Thoracic aorta (tissue), 2 donors: ENCODE measurements at places on chromosomes 5 and 9.

GRCh38 chr5:1089146-1089545 lies 22.7 kb downstream of the SLC12A7 start:
- no peak overlapping the region for H3K27ac ChIP-seq
- H3K27me3 ChIP-seq: no peaks in the 10 kb centered on the region
- H3K36me3 ChIP-seq: peaks cover 9% of the 10 kb centered on the region
- no peak for DNase-seq

DNA sequence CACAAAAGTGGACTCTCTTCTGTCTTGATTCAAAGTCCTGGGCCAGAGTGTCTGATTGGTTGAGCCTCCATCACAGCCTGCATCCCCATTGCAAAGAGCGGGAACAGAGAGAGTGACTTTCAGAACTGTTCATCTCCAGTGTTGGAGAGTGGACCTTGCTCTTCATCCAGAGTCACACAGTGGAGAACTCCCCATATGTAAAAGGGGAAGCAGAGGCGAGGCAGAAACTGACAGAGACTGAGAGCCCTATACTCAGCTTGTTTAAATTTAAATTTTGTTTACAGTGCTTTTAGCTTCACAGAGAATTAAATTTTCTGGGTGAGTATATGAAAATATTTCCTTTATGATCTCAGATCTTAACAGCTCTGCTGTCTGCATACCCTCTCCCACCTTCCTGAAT lies 70.0 kb upstream of the SSBP2 start:
- no peak overlapping the region for H3K27ac ChIP-seq
- no peak overlapping the region for H3K4me3 ChIP-seq
- no peaks in the 10 kb centered on the region for H3K36me3 ChIP-seq
- no peaks in the 10 kb centered on the region for H3K27me3 ChIP-seq
- DNase-seq: no peak
- H3K4me1 ChIP-seq: peaks cover 3% of the 10 kb centered on the region

- H3K4me3 ChIP-seq: no peak overlapping the region
- no peak overlapping the region for H3K27ac ChIP-seq
- no peak for DNase-seq
- H3K4me1 ChIP-seq: peaks cover 17% of the 10 kb centered on the region
- no peaks in the 10 kb centered on the region for H3K36me3 ChIP-seq
Measured at GRCh38 chr9:19188771-19189170, 41.7 kb upstream of the DENND4C start.

DNA sequence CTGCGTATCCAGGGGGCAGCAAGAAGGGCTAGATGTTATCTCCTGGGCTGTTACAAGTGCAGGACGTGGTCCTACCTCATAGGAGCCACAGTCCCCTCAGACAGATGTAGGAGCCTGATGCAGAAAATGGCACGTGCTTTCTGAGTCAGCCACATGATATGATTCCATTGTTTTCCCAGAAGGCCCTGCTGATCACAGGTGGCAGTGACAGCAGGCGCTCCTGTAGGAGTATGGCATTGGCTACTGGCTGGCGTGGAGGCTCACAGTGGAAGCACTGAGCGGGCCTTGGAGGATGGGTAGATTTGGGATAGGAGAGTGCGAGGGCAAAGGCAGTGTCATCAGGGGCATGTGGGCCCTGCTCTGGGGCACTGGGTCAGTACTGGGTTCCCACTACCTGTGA lies 21.9 kb downstream of the USP20 start:
- H3K27me3 ChIP-seq: no peaks in the 10 kb centered on the region
- H3K4me1 ChIP-seq: peaks cover 13% of the 10 kb centered on the region
- no peak for DNase-seq
- no peak overlapping the region for H3K4me3 ChIP-seq
- H3K27ac ChIP-seq: peak overlapping the region; percentile 75
- H3K36me3 ChIP-seq: peaks cover 40% of the 10 kb centered on the region

DNA sequence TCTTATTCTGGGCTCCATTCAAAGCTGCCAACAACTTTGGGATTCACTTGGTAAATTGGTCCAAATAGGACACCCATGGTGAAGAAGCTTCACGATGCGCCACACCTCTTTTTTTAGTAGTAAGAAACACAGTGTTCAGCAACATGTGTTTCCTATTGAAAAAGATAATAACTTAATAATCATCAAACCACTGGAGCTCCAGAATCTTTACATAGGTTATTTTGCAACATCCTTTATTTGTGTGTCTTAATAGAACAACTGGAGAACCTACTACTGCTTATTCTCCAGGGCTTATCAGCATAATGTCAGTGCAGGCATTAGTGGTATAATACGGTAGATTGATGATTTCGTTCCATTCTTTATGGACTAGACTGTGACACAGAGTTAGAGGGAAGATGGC lies 63.3 kb upstream of the DAPK1 start:
- DNase-seq: no peak
- no peaks in the 10 kb centered on the region for H3K27me3 ChIP-seq
- no peaks in the 10 kb centered on the region for H3K4me1 ChIP-seq
- H3K27ac ChIP-seq: no peak overlapping the region
- H3K36me3 ChIP-seq: no peaks in the 10 kb centered on the region

GRCh38 chr9:124260769-124261603 lies 3.2 kb downstream of the NEK6 start:
- DNase-seq: no peak
- H3K36me3 ChIP-seq: no peaks in the 10 kb centered on the region
- H3K27ac ChIP-seq: peak overlapping the region; percentile 98
- H3K4me3 ChIP-seq: peak overlapping the region; percentile 60
- H3K4me1 ChIP-seq: peaks cover 51% of the 10 kb centered on the region

GRCh38 chr5:7392693-7393024 lies 3.3 kb upstream of the ADCY2 start:
- H3K4me3 ChIP-seq: no peak overlapping the region
- DNase-seq: no peak
- H3K27me3 ChIP-seq: no peaks in the 10 kb centered on the region
- H3K4me1 ChIP-seq: no peaks in the 10 kb centered on the region

GRCh38 chr9:81874931-81875330 lies 53.3 kb upstream of the SPATA31D4 start:
- H3K4me3 ChIP-seq: no peak overlapping the region
- H3K27me3 ChIP-seq: no peaks in the 10 kb centered on the region
- H3K36me3 ChIP-seq: no peaks in the 10 kb centered on the region
- H3K4me1 ChIP-seq: no peaks in the 10 kb centered on the region
- no peak overlapping the region for H3K27ac ChIP-seq

DNA sequence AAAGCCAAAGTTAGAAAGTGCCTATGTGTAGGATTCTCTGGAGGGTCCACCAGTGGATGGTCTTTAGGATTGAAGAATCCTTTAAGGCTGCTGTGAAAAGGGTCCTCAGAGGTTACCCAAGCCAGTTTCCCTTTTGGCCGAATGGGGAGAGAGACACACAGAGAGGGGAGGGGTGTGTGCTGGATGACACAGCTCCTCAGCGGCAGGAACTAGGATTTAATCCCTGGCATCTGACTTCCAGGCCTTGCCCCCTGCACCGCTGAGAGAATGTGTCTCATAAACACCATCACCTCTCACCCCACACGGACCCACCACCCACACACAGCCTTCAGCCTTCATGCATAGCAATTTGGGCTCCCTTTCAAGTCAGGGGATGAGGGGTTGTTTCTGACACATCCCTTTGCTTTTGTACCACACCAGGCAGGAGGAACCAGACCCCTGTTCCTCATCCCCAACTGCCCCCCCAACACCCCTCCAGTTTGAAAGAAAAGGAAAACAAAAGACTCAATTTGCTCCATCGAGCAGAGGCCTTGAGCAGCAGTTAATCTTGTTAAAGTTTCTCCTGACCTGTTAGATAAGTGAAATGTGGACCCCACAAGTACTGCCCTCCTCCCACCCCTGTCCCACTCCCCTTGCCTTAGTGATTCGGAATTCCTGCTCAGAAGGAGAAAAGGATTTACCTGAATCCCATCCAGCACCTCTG lies 4.0 kb downstream of the PAPPA start:
- no peak for DNase-seq
- no peaks in the 10 kb centered on the region for H3K4me1 ChIP-seq
- H3K27ac ChIP-seq: peak overlapping the region; percentile 84
- no peaks in the 10 kb centered on the region for H3K36me3 ChIP-seq
- H3K27me3 ChIP-seq: no peaks in the 10 kb centered on the region
- peak overlapping the region; percentile 81 for H3K4me3 ChIP-seq

GRCh38 chr5:109656829-109657228 lies 32.9 kb upstream of the MAN2A1 start:
- peaks cover 32% of the 10 kb centered on the region for H3K4me1 ChIP-seq
- H3K36me3 ChIP-seq: no peaks in the 10 kb centered on the region
- DNase-seq: peak; percentile 51
- H3K4me3 ChIP-seq: no peak overlapping the region

- DNase-seq: no peak
- peaks cover 20% of the 10 kb centered on the region for H3K36me3 ChIP-seq
- no peaks in the 10 kb centered on the region for H3K4me1 ChIP-seq
- H3K4me3 ChIP-seq: no peak overlapping the region
- no peaks in the 10 kb centered on the region for H3K27me3 ChIP-seq
- no peak overlapping the region for H3K27ac ChIP-seq
Measured at GRCh38 chr5:66164044-66164790, 20.1 kb downstream of the SREK1 start.

GRCh38 chr5:135319928-135320606 lies 79.0 kb downstream of the MACROH2A1 start:
- no peak overlapping the region for H3K27ac ChIP-seq
- no peaks in the 10 kb centered on the region for H3K36me3 ChIP-seq
- no peak overlapping the region for H3K4me3 ChIP-seq
- H3K4me1 ChIP-seq: no peaks in the 10 kb centered on the region
- no peaks in the 10 kb centered on the region for H3K27me3 ChIP-seq
- DNase-seq: no peak

GRCh38 chr9:27280860-27281259 lies 16.1 kb downstream of the EQTN start:
- H3K27ac ChIP-seq: no peak overlapping the region
- no peaks in the 10 kb centered on the region for H3K4me1 ChIP-seq
- no peaks in the 10 kb centered on the region for H3K36me3 ChIP-seq
- DNase-seq: no peak
- H3K27me3 ChIP-seq: no peaks in the 10 kb centered on the region

DNA sequence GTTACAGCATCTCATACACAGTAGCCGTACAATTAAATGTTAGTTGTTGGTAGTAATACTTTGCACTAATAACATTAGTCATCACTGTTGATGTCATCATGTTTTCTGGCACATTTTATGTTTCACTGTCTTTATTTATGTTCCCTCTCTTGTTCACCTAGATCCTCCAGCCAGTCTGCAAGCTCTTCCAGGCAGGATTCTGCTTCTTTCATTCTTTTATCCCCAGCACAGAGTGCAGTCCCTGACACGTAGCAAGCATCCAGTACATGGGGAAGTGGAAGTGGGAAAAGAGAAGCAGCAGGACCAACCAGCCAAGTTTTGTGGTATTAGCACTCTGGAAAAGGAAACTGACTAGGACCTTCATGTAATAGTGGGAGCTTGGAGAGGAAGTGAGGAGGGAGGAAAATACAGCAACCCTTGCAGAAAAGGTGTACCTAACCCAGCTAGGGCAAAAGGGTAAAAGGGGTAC lies 89.7 kb upstream of the SLC44A1 start:
- no peaks in the 10 kb centered on the region for H3K27me3 ChIP-seq
- no peaks in the 10 kb centered on the region for H3K36me3 ChIP-seq
- H3K27ac ChIP-seq: no peak overlapping the region
- H3K4me3 ChIP-seq: no peak overlapping the region

DNA sequence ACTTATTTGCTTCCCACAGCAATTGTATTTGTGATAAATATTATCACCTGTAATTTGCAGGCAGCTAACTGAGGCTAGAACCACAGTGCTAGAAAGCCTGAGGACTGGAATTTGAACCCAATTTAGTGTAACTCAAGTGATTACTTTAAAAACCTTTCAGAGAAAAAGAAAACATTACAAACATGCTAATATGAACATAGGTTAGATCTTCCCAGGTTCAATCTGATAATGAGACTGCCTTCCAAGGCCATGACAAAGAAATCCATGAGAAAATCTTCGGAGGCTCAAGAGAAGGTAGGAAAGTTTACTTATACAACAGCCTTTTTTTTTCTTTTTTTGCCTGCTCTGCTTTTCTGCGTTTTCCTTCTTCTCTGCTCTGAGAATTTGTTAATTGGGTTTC lies 620.6 kb upstream of the CCNG1 start:
- DNase-seq: no peak
- H3K4me3 ChIP-seq: no peak overlapping the region
- H3K4me1 ChIP-seq: no peaks in the 10 kb centered on the region
- no peaks in the 10 kb centered on the region for H3K36me3 ChIP-seq

- DNase-seq: no peak
- peaks cover 6% of the 10 kb centered on the region for H3K4me1 ChIP-seq
- no peaks in the 10 kb centered on the region for H3K27me3 ChIP-seq
- H3K4me3 ChIP-seq: no peak overlapping the region
- H3K36me3 ChIP-seq: no peaks in the 10 kb centered on the region
Measured at GRCh38 chr9:5492965-5493678, 17.2 kb upstream of the PDCD1LG2 start.

DNA sequence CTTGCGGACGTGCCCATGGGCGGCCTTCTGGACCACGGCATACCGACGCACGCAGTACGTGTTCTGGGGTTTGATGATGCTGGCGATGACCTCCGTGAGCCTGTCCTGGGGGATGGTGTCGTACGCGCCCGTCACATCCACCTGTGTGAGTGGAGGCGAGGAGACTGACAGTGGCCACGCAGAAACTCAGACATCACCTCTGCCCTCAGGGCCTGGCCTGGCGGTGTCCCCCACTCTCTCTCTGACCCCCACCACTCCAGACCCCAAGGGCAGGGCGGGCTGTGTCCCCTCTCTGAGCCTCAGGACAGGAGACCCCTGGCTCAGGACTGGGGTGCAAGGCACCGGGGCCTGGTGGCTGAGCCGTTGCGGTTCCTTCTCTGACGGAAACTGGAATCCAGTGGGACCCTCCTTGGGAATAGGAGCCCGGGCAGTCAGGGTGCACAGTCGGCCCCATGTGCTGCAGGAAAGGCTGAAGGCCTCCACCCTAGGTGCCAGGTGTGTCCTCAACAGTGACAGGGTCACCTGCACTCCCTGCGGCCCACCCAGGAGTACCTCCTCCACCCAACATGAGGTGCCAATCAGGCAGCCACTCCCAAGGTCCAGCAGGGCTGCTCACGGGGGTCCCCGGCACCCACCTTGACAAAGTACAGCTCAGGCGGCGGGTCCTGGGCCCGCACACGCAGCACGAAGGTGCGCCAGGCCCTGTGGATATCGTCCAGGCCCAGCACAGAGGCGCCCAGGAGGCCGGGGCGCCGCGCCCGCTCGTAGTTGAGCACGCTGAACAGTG lies 16.0 kb downstream of the TERT start:
- H3K27me3 ChIP-seq: no peaks in the 10 kb centered on the region
- no peaks in the 10 kb centered on the region for H3K36me3 ChIP-seq
- DNase-seq: no peak
- H3K4me1 ChIP-seq: no peaks in the 10 kb centered on the region
